ENCODE measurements at places on chromosomes 6 and 20.

- no peak for DNase-seq
Observed at GRCh38 chr20:62887152-62887859, 25.7 kb upstream of the TCFL5 start.

- no peak for DNase-seq
Observed at GRCh38 chr20:3814928-3815495, 5.3 kb upstream of the AP5S1 start.

- DNase-seq = no peak
Observed at GRCh38 chr20:64237316-64237715, 18.2 kb upstream of the PCMTD2 start.

DNA sequence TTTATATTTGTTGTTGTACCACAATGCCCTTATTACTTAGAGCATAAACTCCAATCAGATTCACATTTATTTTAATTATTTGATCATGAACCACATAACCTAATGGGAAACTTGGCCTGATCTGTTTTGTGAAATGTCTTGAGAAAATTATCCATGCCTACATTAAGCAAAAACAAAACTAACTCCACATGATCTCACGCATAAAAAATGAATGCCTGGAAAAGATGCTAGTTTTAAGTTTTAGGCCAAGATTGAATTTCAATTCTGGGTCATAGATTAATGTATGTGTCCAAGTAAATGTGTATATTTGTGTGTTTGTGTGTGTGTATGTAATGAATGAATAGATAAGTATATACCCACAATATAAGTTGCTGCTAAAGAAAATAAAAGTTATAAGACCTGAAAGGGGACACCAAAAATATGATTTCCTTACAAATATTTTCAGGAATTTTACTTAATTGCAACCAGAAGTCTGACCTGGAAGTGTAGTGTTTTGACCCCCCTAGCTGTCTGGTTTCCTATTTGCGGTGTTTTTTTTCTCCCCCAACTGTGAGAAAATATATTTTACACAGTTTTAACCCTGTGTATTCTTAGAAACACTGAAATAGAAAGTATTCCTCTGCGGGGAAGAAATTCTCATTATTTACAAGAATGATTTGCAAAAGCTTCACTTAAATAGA is 97.2 kb downstream of the JAG1 start:
- no peak for DNase-seq

DNA sequence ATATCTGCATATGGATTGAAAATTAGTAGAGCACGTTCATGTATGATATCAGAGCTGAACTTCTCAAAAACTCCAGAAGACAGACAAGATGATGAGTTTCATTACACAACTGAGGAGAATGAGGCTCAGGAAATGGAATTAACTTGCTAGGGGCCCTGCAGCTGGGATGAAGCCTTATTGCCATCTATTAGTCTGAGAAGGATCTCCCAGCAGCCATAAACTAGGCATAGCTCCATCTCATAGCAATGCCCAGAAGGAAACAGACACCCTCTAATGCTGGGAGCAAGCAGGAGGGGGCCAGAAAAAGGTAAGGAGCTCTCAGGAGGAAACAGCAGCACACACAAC is 18.0 kb downstream of the TFEB start:
- no peak for DNase-seq

- DNase-seq = no peak
Observed at GRCh38 chr6:17574866-17575560, 25.1 kb upstream of the FAM8A1 start.

DNA sequence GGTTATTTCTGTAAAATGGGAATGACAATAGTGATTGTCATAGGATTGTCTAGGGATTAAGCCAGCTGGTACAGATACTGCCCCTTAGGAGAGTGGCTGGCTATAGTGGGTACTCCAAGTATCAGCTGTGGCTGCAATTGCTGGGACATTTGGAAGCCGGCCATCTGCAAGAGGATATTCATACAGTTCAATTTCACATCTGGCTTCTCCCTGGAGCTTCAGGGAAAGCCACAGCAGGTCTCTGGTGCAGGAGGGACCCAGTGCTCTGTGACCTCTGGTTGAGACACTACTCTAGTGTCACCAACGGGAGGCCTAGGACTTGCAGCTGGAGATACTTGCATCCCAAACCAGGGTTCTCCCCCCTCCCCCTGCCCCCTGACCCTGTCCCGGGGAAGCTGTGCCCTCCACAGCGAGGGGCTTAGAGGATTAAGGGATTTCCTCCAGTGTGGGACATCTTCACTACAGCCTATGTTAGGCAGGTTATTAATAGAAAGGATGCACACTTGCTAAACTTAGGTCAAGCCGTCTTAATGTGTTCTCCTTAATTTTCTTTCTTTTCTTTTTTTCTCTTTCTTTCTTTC is 2.7 kb downstream of the SLC2A10 start:
- DNase-seq = no peak

DNA sequence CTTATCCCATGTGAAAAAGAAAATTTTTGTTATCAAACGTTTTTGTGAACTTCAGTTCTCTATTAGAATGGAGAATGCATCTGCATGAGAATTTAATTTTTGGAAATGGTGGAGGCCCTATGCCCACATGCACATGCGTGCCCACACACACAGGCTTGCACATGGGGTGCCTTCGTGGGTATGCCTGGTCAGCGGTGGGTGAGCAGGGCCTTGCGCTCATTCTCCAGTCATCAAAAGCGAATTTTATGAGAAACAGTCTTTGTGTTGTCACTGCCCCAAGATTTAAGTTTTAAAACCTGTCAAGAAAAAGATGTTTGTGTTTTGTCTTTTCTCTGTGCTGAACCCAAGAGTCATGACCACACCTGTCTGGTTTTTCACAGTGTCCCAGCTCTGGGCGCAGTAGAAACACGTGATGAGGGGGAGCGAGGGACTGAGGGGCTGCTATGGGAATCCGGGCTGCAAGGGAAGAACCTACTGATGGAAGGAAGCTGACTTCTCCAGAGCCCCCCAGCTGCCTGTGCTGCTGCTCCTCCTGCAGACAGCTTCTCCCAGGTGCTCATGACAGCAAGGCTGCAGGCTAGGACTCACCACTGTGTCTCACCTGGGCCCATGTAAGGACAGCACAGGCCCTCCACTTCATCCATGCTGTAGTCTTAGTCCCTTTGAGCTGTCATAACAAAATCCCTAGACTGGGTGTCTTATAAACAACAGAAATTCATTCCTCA is 153.6 kb downstream of the SYCP2 start:
- DNase-seq = no peak

- DNase-seq = no peak
Observed at GRCh38 chr6:138550346-138550767, 51.1 kb upstream of the NHSL1 start.

DNA sequence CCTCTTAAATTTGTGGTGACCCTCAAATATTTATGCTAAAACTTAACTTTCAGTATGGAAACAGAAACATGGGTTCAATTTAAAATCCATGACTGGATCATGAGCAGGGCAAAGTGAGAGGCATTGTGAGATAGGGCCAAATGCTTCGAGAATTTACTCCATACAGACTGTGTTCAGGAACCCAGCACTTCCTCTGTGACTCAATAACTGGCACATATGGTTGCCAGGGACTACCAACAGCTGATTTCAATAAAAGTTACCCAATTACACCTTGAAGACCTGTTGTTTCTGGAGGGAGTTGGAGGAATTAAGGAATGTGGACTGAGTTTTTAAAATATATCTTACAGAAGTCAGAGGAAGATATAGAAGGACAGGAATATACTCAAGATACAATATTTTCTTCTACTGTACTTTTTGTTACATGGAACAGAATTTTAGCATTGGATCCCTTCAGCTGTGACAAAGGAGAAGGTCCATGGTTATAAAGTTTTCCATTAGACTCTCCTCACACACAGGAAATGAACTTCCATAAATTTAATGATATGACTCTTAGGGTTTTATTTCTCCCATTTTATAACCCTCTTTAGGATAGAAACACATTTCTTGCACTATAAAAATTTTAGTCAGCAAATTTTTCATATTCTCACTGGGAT is 258.5 kb downstream of the KHDC1L start:
- DNase-seq = no peak

GRCh38 chr20:38534756-38535155 is 46.2 kb upstream of the ADIG start:
- DNase-seq = no peak

DNA sequence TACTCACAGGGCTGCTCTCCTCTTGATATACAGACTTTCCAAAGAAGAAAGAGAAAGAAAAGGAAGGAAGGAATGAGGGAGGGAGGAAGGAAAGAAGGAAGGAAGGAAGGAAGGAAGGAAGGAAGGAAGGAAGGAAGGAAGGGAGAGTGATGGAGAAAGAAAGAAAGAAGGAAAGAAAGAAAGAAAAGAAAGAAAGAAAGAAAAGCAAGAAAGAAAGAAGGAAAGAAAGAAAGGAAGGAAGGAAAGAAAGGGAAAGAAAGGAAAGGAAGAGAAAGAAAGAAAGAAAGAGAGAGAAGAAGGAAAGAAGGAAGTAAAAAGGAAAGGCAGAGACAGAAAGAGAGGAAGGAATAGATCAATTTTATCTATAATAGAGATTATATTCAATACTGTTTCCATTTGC is 1257.4 kb downstream of the EPHA7 start:
- DNase-seq = no peak

DNA sequence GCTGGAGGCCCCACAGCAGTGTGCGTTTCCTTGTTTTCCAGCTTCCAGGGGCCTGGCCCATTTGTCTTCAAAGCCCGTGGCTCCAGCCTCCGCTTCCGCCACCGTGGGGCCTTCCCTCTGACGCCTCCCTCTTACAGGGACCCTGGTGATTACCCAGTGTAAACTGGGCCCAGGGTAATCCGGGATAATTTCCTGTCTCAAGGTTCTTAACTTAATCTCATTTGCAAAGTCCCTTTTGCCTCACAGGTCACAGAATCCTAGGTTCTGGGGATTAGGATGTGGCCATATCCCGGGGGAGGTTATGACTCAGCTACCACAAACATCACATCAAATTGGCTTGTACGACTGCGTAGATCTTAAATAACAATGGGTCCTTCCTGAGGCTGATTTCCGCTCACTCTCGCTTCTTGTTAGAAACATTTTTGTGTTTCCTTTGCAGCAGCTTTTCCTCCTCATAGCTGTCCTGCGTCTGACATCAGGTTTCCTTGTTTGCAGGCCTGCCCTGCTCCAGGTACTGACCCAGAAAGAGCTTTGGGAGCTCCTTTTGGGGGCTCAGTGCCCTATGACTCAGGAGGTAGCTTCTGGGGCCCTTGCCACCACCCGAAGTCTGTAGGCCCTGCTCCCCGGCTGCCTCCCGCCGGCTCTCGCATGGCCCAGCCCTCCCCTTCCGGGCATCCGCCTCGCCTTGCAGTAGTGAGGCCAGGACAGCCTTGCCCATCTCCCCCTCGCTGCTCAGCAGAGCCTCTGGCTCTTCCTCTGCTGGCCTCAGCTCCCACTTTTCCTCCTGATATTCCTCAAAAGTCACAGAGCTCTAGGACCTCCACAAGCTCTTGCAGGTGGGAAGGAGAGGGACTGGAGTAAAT is 100.5 kb downstream of the ERMARD start:
- peak; percentile 7 for DNase-seq

GRCh38 chr6:38281126-38281525 is 358.6 kb downstream of the BTBD9 start:
- no peak for DNase-seq

DNA sequence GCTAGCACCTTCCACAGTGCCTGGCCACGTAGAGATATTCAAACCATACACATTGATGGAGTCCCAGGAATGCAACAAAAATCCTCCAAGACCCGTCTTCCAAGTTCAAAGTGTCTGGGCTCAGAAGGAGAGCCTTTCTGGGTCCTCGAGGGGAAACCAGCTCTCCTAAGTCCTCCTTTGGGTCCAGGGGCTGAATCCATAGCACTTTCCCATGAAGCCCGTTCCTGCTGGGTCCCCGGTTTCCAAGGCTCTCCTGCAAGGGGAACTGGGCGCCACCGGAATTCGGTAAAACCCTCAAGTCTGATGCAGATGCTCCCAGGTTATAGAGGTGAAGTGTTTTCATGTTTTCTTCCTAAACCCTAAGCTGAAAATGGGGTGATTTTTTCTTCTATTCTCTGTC is 101.2 kb upstream of the SNX9 start:
- DNase-seq = no peak

DNA sequence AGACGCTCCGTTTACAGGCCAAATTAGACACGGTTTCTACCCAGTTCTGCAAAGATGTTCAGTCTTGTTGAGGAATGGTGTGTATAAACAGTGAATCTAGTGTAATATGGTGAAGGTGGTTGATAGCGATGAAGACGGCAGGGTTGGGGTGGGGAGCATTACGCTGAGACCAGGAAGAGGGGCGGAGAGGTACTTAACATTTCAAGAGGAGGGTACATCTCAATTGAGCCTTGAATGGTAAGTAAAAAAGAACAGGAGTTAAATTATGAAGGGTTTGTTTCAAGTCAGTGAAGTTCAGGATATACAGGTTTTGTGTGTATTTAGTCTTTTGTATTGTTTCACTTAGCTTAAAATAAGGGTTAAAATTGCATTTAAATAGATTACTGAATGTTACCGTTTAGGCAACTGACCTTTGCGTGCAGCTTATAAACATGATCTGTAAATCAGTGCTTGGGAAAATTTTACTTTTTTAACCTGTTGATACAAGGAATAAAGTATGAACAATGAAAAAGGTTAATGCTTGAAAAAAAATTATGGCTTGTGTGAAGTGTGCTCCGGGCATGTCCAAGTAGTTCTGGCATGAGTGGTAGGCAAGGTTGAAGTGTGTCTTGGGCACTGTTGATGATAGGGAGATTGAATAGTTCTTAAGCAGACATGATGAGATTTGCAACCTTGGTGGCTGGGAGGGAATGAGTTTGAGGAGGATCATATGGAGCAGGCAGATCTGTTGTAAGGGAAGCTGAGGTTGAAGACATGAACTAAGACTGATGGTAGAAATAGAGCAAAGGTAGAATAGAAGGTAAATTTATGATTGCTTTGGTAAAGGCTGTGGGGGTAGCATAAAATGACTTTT is 842 bp downstream of the POLR1C start:
- DNase-seq = no peak

DNA sequence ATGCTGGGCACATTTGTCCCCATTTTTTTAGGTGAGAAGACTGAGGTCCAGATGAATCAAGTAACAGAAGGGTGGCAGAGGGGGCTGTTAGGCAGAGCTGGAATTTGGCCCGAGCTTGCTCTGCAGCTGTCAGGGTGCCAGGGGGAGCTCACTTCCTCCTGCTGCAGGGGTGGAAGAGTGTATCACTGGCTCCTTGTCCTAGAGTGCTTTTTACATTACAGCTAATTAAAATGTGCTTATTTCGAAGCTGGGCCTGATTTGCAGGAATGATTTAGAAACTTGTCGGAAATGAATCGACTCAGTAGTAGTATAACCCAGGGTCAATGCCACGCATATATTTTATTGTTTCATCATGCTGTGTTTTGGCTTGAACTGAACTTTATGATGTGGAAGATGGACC is 11.1 kb downstream of the TOX2 start:
- DNase-seq = no peak
